ENCODE measurements at places on chromosomes 1 and 21.

DNA sequence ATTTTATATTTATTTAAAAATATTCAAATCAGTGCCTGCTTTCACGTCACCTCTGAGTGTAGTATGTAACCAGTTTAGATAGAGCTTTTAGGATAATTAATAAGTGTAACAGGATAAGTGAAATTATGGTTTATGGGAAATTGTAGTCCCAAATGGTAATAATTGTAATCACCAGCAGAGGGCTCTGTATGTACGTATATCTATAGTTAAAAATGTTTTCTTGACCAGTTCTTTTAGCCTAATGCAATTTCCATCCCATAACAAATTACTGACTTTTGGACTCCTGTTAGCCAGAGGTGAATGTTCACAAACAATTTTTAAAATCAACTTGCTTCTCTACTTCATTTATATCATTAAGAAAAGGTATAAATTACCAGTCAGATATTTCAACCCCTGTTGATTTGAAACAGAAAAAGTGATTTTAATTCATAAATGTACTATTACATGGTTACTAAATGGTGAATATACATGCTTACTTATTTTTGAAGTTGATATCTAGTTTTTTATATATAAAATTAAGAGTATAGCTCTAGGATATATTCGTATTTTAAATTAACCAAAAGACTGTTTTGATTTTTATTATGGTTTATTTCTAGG lies 25.3 kb downstream of the SLC30A7 start:
- DNase-seq, result no peak

DNA sequence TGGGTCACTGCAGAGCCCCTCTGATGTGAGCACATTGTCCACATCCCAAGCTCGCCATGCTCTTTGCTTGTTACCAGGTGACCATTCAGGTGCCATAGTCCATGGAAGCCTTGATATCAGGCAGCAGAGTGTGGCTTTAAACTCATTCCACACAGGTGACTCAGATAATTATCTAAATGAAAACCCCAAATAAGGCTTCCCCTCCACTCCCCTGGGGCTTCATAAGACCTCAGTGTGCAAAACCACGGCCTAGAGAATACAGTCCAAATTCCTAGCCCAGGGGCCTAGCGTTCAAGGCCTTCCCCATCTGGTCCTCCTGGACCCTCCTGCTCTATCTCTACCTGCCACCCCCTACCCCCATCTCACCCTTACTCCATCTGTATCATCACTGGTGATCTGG lies 97.1 kb downstream of the ARHGEF10L start:
- no peak for DNase-seq

- no peak for DNase-seq
Observed at GRCh38 chr1:158208586-158209116, 28.0 kb downstream of the CD1D start.

GRCh38 chr1:106620521-106620954 lies 435.9 kb upstream of the PRMT6 start:
- no peak for DNase-seq

DNA sequence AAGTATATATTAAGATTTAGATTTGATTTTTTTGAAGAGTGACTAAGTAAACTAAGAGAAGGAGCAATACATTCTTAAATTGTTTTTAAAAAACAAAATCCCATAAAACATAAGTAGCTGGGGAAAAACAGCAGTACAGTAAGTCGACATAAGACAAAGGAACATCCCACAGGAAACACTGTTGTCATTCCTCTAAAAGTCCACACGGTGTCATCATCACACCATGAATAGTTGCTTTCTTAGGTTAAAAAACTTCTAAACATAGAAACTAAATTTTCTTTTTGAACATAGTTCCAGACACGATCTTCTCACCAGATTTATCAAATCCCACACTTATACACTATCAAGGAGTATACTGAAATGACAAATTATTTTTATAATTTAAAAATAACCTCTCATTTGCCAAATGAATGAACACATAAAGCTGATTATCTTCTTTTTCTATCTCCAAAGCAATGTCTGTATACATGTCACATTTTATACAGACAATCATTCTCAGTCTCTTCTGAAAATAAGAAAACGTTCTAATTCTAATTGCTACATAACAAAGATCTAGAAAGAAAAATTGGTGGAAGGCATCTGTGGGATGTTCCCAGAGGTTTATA lies 15.8 kb downstream of the ODF2L start:
- no peak for DNase-seq

GRCh38 chr1:51172811-51173210 lies 63.3 kb upstream of the RNF11 start:
- DNase-seq, result no peak

DNA sequence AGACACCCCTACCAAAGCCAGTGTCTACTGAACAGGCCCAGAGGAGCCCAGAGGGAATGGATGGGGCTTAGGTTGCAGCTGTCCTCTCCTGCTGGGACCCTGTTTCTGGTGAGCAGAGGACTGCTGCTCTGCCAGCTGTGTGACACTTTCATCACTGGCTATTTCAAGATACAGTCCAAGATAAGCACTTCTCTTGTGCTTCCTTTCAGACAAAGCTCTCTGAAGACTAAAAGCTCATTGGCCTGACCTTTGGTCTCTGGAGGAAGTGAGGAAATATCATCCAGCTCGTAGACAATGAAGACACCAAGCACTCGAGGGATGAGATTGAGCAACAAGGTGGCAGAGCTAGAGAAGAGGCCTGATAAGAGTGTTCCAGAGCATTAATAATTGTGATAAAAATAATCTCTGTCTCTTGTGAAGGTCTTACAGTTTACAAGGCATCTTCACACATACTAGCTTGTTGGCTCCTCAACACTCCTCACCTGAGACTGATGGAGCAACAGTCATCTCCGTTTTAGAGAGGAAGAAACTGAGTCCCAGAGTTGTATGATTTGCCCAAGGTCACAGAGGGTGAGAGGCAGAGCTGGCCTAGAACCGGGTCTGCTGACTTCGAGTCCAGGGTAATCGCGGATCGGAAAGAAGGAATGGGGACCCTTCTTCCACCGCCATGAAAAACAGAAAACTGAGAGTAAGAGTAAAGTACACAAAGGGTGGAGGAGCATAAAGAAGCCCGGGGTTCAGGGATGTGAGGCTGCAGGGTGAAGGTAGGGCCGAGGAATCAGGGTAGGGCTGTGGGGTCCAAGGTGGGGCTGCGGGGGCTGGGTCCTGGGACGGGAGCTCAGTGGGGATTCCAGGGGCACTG lies 666 bp downstream of the PAFAH2 start:
- DNase-seq, result peak; percentile 49

GRCh38 chr1:5610432-5610831 lies 381.8 kb downstream of the NPHP4 start:
- no peak for DNase-seq

DNA sequence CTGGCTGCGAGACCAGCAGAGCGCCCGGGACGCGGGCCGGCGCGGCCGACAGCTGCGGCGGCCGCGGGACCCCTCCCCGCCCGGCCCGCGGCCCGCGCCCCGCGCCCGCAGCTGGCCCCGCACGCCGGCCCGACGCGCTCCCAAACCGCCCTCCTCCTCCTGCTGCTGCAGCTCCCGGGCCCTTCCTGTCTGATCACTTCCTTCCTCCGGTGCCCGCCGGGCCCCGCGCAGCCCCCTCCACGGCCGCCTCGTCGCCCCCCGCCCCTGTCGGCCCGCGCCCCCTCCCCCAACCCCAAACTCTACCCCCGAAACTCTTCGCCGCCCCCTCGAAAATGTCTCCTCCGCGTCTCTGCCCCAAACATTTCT lies 594 bp downstream of the LUZP1 start:
- DNase-seq, result peak; percentile 19

GRCh38 chr1:159821171-159821867 lies 5.4 kb upstream of the SLAMF8 start:
- peak; percentile 14 for DNase-seq

- no peak for DNase-seq
Observed at GRCh38 chr1:235147269-235147668, 13.8 kb downstream of the RBM34 start.

DNA sequence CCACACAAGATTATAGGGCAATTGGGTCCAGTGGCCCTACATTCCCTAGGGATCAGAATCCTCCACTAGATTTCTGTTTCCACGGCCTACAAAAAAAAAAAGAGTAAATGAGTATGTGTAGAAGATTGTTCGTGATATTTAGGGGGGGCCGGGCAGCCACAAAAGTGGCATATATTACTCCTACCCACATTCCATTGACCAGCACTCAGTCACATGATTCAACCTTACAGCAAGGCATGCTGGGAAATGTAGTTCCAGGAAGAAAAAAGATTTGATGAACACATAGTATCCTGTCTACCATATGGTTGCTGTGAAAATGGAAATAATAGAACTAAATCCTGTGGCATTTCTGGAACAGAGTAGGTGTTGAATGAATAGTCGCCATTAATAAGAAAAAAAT lies 43.4 kb upstream of the GJB5 start:
- no peak for DNase-seq

DNA sequence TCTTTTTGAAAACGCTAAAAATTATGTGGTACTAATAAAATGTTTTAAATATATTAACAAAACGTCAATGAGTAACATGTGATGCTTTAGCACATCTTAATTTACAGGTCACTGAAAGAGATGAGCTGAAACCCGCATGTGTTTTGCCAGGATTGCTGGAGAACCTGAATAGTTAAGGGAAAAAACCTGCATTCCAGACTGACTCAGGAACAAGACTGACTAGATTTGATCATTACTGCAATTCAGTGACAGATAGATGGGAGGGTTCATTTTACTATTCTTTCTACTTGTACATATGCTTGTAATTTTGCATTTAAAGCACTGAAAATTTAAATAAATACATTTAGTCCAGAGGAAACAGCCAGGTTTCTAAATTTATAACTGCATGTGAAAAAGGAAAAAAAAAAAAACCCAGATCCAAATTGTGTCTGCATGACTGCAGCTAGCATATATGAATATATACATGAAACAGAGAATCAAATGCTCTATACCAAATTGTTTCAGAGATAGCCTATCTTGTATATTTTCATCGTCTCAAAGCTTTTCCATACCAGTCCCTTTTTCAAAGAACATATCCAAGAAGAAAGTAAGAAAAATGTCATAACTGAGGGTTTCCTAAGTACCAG lies 71.7 kb downstream of the APP start:
- DNase-seq, result no peak

DNA sequence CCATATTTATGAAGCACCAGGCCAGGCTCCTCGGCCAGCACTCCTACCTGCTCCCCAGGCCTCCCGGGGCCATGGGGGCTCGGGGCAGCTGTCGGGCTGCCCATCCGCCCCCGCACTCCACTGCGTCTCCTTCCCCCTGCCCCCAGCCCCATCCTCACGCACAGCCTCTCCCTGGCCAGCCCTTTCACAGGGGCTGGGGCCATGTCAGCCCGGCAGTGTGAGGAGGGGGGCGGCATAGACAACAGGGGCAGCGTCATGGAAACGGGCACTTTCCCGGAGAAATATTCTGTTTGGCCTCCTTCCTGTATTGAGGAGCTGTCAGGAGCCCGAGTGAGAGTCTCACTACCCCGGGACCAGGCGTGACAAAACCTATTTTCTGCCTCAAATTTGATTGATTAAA lies 87.3 kb downstream of the CASZ1 start:
- DNase-seq, result no peak

DNA sequence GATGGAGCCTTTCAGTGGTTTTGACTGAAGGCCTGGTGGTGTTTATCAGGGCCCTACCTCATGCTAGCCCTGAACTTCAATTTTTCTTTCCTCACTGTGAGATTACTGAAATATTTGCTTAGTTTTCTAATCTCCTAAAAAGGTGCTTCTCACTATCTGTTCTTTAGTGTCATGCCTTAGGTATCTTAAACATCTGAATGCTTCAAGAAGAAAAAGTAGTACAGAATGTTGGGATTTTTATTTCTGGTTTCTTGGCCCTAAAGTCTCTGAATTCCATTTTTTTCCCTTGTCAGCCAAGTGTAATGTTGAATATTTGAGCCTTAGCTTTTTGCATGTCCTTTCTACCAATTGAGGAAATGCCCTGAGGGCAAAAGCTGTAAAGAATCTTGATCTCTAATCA lies 47.9 kb upstream of the PRKACB start:
- DNase-seq, result no peak

DNA sequence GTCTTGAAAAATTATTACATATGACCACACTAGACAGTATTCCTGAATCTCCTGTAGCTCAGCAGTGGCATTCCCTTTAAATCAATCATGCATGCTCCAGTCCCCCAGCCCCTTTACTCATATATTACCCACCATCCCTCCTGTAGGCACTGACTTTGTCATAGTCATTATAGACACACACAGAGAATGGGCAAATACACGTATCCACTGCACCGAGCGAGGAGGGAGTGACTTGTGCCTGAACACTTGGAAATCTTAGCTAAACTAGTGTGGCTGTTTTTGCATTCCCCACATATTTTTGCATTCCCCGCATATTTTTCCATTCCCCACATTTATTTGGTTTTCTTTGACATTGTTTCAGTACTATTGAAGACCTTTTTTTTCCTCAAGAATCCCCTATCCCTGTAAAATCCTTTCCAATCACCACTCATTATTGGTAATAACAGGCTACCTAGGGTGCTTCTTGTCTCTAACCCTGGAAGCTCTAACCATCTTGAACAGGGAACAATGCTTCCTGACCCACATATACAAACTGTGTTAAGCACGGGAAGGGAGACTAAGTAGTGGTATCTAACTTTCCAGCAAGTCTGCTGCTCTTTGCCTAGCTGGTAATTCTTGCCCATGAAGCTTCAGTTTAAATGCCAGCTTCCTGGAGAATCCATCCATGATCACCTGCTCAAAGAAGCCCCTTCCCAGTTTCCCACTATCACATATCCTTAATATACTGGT lies 534.4 kb upstream of the CAMK1G start:
- DNase-seq, result no peak
